ENCODE measurements at places on chromosomes 2 and 18.

DNA sequence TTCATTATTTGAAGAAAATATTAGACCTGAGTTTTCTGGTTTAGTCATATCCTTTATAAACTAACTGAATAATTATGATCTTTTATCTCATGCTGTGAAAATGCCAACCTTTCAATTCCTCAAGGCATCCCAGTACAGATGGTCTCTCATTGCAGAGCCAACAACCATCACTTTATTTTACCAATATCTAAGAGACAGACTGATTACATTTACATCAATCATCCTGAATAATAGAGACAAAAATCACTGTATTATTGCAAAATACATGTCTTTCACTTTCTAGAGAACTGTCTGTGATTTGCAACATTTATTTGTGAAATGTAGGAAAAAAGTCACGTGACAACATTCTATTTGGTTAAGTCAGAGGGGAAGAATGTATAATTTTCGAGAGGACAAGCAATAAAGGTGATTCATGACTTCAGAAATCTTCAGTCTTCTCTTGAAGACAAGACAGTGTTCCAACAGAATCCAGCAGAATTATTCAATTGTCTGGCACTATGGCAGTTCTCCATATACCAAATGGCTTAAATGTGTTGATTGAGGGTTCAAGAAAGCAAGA is 503.6 kb upstream of the SYT4 start:
- no peak for DNase-seq

- peak; percentile 35 for DNase-seq
These were observed 155.0 kb downstream of the ARHGAP15 start for GRCh38 chr2:143284087-143284675.

GRCh38 chr18:70426818-70427217 is 138.0 kb downstream of the SOCS6 start:
- DNase-seq, result no peak

- peak; percentile 98 for DNase-seq
These were observed 165.6 kb downstream of the SMAD7 start for GRCh38 chr18:48785091-48785614.

DNA sequence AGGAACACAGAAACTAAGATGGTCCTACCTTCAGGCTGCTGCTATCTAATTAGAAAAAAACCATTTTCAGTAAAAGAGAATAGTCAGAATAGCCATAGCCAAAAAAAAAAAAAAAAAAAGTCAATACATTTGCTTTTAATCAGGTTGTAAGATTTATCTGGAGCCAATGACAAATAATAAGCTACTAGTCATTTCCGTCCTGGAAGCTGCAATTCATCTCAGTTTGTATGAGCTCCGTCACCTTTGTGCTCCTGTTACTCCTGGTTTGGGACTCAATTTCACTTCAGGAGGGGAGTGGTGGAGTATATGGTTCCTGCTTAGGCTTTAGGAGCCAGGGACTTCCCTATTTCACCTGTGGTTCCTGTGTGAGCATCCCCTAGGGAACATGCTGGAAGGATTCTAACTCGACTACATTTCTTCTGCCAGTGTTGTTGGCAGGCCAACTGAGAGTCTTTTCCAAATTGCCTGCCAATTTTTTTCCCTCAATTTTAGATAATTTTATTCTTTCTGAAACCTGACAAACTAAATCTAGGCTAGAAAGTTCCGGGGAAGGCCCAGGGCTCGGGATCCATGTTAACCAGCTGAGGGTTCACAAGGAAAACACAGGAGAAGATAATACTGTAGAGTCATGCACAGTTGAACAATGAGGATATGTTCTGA is 481.8 kb downstream of the DLGAP1 start:
- DNase-seq, result no peak

- DNase-seq, result no peak
These were observed 123.8 kb downstream of the ERBB4 start for GRCh38 chr2:212414767-212415211.

- peak; percentile 13 for DNase-seq
These were observed 190.1 kb downstream of the TTC32 start for GRCh38 chr2:19711470-19712372.

- no peak for DNase-seq
These were observed 710.2 kb upstream of the SLC39A10 start for GRCh38 chr2:194946826-194947225.

- DNase-seq, result no peak
These were observed 106.3 kb upstream of the LYPD1 start for GRCh38 chr2:132776287-132776686.

DNA sequence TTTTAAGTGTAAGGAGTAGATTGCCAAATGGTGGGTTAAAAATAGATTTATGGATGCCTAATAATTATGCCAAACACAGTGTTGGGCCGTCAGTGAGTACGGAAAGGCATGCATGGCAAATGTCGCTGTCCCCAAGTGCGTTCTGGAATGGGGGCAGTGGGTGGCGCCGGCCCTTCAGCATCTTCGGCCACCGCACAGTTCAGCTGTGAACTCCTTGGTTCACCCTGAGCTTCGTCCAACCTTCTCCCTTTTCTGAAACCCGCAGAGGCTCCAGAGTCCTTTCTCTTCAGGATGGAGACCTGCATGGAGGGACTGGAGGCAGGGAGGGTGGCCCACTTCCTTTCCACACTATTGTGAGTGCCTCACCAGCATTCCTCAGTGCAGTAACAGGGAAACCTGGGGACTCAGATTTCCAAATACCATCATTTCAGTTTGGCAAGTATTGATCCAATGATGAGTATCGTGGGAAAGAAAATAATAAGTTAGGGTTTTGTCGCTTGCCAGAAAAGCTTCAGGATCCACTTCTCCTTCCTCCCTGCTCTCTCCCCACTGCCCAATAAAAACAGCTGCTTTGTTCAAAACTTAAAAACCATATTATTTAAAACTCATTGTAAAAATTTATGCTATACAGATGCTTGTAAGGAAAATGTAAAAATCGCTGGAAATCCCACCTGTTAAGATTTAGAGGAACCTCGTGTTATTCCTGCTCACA is 74.6 kb upstream of the TXNDC2 start:
- no peak for DNase-seq

GRCh38 chr18:57807336-57808117 is 4.4 kb upstream of the ATP8B1 start:
- no peak for DNase-seq

DNA sequence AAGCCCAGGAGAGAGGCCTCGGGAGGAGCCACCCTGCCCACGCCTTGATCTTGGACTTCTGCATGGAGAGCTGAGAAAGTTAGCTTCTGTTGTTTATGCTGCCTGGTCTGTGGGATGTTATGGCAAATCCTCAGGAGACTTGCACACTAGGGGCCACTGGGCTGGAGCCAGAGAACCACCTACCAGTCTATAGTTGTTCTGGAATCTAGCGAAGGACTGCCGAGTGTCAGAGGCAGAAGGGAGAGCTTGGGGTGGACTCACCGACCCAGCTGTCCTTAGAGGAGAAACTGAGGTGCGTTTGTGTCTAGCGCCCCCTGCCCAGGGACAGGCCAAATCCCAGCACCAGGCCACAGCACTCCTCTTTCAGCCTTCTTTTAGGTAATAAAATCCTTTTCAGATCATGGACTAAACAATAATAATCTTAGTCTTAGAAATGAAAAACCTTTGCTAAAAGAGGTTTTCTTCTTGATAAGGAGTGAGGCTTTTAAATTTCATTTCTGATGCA is 398.7 kb upstream of the SALL3 start:
- DNase-seq, result no peak

DNA sequence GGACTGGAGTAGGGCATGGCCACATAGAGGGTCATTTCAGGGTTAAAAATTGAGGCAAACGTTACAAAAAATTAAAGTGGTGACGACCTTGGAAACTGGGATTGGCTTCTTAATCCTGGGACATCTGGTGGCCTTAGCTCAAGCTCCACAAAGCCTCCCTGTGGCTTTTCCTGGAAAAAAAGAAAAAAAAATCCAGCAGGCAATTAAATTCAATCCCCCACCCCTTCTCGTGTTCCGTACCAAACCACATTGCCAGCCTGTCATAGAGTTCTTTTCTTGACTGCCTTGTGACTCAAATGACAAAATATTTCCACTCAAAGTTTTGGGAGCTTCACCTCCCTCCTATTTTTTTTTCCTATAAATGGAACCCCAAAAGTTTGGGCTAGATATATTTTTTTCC is 195.6 kb downstream of the HRH4 start:
- no peak for DNase-seq

GRCh38 chr18:59718108-59718463 is 20.9 kb upstream of the CCBE1 start:
- DNase-seq, result no peak

GRCh38 chr2:168156661-168157060 is 90.7 kb downstream of the STK39 start:
- DNase-seq, result no peak

- peak; percentile 6 for DNase-seq
These were observed at the start of gene ANTXR1 for GRCh38 chr2:69013142-69013839. TSS of gene ANTXR1 (plus strand) at chr2:69013179. CDS start at chr2:69013500, 321 bp downstream.

- no peak for DNase-seq
These were observed 135.7 kb downstream of the MAIP1 start for GRCh38 chr2:200091126-200091525.

DNA sequence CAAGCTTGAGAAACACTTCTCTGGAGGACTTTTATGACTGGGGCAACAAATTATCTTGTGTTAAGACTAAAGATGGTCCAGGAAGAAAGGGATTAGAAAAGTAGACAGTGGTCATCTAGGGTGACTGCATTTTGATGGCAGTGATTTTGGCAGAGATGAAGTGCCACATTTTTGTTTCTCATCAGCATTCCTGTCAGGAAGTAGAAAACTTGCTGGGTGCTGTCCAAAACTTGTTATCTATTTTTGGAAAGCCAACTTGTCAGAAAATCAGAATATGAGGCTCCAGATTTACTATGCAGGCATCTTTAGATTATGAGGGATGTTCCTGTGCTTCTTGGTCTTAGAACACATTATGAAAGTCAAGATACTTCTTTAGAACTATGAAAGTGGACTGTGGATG is 29.0 kb upstream of the CALCRL start:
- DNase-seq, result no peak

GRCh38 chr2:27833931-27834330 is 56.3 kb downstream of the RBKS start:
- no peak for DNase-seq
